ENCODE measurements at places on chromosomes 11 and 22.
A peak's percentile ranks its signal among the peaks of the same experiment; 100 is the strongest.

DNA sequence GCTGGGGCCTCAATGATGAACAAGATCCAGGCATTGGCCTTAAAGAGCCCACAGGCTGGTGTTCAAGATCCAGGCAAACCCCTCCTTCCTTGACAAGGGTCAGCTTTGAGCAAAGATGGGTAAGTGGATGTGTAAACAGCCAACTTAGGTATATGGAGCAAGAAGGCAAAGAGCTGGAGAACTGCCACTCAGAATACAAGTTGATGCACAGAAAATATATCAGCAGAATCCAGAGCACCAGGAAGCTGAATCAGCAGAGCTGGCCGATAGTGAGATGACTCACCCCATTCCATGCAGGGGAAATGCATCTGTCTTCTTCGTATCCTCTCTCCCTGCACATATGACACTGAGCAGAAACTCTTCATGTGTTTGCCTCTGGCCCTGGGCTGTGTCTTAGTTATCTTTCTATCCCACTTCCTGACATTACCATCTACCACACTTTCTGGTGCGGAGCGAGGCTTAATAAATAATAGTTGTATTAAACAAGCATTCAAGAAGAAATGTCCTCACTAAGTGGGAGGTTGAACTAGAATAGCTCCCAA lies 57.8 kb downstream of the ENDOD1 start:
- no peak for DNase-seq

DNA sequence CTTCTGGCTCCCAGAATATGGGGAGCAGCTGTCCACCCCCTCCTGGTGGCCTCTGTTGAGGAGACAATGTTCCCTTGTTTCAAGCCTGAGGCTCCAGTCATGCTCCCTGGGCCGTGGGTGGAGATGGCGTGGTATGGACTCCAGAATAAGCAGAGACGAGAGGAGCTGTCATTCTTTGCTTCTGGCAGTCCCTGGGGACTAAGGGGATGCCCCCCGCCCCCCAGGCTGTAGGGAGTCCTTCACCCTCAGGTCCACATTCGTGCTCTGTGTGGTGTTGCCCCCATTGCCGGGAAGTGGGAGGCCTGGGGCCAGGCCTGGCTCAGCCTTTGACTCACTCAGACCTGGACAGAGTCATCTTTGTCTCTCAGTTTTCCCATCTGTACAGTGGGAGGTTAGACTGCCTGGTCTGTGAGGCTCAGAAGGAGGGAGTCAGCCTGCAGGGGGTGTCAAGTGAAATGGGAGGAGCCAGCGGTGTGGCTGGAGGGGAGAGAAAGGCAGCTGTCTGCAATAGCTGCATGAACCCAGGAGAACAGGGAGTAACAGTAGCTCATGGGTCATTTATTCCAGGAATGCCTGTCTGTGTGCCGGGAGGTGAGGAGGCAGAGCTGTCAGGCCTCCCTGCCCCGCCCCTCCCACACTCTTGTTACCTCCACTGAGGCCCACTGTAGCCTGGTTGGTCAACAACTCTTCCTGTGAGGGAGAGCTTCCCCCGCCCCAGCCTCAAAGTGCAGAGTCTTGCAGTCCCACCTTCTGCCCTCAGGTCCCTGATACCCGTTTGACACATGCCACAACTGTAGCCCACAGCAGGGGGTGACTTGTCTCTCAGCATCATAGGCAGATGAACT lies 6.3 kb downstream of the ARHGEF17 start:
- no peak for DNase-seq

DNA sequence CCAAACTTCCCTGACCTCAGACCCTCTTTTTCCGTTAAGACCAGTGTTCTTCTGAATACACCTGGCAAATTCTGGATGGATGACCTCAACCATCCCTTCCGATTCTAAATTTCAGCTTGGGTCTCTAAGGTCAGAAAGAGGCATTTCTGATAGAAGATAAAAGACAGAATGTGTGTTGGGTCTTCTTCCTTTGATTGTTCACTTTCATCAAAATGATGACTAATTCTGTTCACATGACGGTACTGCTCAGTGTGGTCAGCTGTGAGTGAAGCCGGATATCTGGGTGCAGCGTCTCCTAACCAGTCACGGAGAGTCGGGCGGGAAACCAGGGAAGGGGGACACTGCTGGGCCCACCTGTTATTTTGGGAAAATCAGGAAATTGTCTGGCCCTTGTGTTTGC lies 151.6 kb upstream of the NAV2 start:
- DNase-seq, result no peak

- no peak for DNase-seq
Measured at GRCh38 chr11:69683764-69684333, 8.7 kb upstream of the LTO1 start.

- no peak for DNase-seq
Measured at GRCh38 chr11:6469599-6469998, 4.1 kb downstream of the TRIM3 start.

- no peak for DNase-seq
Measured at GRCh38 chr11:45155058-45155551, 8.7 kb downstream of the PRDM11 start.

- no peak for DNase-seq
Measured at GRCh38 chr11:108289699-108290098, 66.8 kb downstream of the ATM start.

GRCh38 chr11:93589347-93589746 lies 46.2 kb upstream of the SMCO4 start:
- DNase-seq, result no peak

DNA sequence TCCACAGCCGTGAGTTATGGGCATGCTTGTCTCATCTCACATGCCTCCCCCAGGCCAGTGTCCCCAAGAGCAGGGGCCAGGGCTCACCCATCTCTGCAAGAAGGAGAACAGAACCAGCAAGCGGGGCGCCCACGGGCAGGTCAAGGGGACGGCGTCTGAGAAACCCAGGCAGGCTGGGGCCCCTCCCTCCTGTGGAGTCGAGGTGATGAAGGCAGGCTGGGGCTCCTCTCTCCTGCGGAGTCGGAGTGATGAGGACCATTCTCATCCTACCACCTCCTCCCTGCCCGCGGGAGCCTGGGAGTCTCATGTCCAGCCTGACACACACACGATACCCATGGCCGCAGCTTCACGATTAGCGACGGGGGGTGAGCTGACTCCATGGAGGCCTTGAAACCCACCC lies 141.9 kb downstream of the CTTN start:
- DNase-seq, result no peak

DNA sequence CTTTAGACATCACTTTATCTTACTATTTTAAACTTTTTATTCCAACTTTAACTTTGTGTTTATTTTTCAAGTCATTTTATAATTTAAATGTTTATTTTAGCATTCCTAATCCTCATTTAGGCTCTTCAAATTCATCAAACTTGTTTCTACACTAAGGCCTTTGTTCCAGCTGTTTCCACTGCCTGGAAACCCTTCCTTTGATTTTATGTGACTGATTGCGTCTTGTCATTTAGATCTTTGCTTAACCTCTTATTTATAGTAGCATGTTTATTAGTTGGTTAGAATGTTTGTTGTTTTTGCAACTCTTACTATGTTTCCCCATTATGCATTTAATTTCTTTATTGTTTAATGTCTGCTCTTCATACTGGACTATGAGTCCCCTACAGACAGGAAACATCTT lies 132.0 kb downstream of the FAM181B start:
- no peak for DNase-seq

GRCh38 chr11:85485902-85486301 lies 141.2 kb downstream of the DLG2 start:
- no peak for DNase-seq

GRCh38 chr22:28021116-28021997 lies 102.3 kb upstream of the PITPNB start:
- DNase-seq, result no peak

DNA sequence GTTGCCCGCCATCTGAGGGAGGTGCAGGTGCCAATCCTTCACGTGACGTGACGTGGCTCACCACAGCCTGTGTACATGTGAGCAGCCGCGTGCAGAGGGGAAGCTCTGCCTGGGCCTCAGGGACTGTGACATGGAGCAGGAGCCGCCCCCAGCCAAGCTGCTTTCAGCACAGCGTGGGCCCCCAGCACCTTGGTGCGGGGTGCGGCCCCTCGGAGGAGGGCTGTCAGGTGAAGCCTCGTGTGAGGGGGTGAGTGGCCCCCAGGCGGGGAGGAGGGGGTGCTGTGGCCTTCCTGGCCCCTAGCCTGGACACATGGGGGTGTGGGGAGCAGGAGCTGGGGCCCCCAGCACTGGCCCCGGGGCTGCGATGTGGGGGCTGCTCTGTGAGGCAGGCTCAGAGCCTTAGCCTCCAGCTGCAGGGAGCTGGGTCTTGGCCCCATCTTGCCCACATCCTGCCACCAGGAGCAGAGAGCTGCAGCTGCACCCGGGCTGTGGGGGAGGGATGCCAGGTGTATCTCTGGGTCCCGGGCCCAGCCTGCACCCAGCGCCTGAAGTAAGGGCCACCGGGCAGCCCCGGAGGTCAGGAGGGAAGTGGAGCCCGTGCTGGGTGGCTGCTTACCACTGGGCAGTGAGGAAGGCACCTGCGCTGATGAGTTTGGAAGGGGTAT lies at the start of gene ADORA2A:
ADORA2A (plus strand) TSS at position 100 of the 665 bp plus-strand sequence. CDS start 5,806 bp downstream, outside the sequence.
- DNase-seq, result peak; percentile 58

DNA sequence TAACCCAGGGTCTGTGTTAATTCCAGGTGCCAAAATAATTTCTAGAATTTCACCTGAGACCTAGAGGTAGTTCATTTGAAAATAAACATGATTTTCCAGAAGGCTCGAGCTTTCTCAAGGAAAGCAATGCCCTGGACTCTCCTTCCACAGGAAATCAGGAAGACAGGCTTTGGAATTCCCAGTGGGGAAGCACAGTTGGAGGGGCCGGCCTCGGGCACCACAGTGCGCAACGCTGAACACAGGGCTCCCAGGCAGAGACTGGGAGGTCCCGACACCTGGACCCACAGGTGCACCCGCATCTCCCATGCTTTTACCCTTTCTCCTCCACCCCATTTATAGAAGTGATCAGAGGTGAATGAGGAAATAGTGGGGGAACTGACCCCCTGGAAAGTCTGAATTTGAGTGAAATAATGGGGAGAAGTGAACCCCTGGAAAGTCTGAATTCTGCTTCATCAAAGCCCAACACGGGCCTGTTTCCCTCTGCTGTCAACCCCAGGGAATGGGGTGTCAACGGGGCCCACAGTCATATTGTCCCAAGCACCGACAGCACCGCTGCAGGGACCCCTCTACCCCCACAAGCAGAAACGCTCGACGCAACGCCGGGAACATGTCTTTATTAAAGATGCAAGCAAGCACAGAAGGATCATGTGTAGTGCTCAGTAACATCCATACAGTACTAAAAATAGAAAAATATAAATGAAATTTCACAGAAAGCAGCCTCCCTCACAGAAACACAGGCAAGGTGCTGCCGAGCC lies 12.0 kb upstream of the EFCAB6 start:
- no peak for DNase-seq

DNA sequence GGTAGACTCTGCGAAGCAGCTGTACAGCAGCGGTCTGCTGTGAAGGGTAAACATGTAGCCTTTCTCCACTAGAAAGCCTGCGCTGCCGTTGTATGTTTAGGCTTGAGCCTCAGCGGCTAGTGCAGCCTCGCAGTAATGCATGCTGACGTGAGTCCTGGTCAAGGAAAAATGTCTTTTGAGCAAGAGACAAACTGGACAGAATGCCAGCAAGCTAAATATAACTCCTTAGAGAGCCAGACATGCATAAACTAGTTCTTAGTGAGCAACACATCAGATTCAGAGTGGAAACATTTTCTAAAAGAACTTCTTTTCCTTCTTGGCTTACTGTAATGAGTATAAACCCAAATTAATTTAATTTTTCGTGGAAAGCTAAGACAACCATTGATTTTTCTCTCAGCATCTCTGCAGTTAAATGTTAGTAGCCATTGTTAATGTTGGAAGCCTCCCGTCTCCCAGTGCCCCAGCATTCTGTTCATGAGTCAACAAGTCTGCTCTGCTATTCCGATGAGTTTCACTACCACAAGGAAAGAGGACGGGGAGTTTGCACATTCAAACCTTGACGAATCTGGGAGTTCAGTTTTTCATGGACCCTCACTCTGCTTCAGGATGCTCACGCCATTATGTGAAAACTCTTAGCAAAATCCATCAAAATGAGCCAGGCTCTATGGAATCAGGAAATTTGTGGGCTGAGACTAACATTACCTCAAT lies 51.4 kb downstream of the JAM3 start:
- DNase-seq, result no peak

GRCh38 chr11:1767399-1768140 lies 3.8 kb upstream of the CTSD start:
- DNase-seq, result no peak

DNA sequence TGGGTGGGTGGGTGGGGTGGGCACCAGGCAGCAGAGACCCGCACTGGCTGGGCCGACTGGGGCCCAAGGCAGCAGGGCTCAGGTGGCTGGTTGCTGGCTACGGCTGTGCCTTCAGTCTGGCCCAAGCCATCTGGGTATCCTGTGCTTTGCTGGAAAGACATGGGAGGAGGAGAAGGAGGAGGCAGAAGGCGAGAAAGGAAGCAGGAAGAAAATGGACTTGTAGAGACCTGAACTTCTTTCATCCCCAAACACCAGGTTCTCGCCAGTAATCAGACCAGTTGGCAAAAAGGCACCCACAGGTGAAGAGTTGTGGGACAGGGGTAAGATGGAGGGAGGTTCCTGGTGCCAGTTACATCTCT lies 78.8 kb downstream of the IGLL1 start:
- no peak for DNase-seq

- DNase-seq, result no peak
Measured at GRCh38 chr11:112508750-112509149, 248.1 kb upstream of the PLET1 start.

DNA sequence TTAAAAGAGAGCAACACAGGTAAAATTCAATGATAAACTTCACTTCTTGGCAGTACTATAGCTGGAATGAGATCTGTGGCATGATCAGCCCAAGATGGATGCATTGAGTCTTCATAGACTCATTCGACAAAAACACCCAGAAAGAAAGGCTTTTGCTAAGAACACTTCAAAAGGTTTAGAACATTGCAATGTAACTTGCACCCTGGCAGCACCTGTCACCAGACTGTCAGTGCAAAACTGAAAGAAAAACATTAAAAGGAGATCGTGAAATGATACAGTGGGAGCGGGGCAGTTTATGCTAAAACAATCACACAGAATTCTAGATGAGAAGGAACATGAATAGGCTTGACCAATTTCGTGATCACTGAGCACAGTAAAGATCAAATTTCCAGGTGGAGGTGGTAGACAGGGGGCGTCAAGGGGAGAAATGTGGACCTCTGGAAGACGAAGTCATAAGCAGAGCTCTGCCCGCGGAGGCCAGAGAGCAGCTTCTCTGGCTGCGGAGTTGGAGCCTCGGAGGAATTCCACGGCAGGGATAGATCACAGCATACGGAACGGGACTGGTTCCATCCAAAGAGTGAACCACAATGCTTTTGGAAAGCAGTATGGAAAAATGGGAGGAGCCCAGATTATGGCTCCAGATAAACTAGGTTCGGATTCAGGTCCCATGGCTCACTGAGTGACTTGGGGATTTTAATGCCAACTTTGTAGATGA lies 11.9 kb downstream of the VSIG10L2 start:
- DNase-seq, result no peak

- DNase-seq, result no peak
Measured at GRCh38 chr11:134950692-134951304, 538.8 kb upstream of the B3GAT1 start.
